ENCODE measurements at places on chromosomes 11 and 22.
A peak's percentile ranks its signal among the peaks of the same experiment; 100 is the strongest.

GRCh38 chr11:121159741-121160140 lies 58.7 kb downstream of the TECTA start:
- DNase-seq = no peak

- no peak for DNase-seq
Observed at GRCh38 chr11:69828971-69829344, 9.7 kb upstream of the FGF3 start.

- peak; percentile 96 for DNase-seq
Observed at GRCh38 chr11:12845739-12846358, 163.3 kb upstream of the RASSF10 start.

GRCh38 chr22:39108487-39108886 lies 11.4 kb downstream of the APOBEC3H start:
- DNase-seq = no peak

- no peak for DNase-seq
Observed at GRCh38 chr11:2074266-2074825, 64.8 kb downstream of the IGF2 start.

- DNase-seq = no peak
Observed at GRCh38 chr22:19995611-19996339, 20.8 kb downstream of the ARVCF start.

DNA sequence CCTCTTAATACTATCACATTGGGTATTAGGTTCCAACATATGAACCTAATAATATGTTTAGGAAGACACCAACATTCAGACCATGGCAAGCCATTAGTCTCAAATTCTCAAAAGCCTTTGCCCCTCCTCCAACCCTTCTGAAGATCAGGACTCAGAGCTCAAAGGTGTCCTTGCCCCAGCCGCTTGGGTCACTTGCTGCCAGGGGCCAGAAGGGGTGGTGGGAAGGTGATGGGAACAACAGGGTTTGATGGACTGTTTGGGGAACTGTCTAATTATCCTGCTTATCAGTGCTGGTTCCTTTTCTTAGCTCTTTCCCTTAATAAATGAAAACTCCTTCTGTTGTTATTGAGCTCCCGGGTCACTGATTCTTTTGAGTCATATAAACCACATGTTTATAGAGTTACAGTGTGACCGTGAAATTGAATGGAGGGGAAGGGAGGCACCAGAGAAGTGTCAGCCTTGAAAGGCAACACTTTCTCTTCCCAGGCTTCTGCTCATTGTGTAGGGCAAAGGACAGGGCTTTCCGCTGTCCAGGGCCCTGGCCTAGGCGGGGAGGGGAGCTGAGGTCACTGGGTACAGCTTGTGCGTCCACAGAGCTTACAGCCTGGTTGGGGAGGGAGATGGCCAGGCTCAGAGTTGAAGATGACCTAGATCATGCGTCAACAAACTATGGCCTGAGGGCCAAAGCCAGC lies 105.1 kb downstream of the FBXO7 start:
- DNase-seq = no peak

- DNase-seq = peak; percentile 61
Observed at GRCh38 chr11:116420770-116421528, 351.8 kb downstream of the BUD13 start.

GRCh38 chr22:21865041-21865440 lies 2.4 kb downstream of the MAPK1 start:
- DNase-seq = no peak

DNA sequence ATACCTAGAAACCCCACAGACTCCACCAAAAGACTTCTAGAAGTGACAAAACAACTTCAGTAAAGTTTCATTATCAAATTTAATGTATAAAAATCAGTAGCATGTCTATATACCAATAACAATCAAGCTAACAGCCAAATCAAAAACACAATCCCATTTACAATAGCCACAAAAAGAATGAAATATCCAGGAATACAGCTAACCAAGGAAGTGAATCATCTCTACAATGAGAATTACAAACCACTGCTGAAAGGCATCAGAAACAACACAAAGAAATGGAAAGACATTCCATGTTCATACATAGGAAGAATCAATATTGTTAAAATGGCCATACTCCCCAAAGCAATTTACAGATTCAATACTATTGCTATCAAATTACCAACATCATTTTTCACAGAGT lies 46.0 kb downstream of the PRCP start:
- DNase-seq = no peak
